ENCODE measurements at places on chromosomes 6 and 20. TPM values are rescaled to one million over a fixed set of nuclear protein-coding genes. Genes with fewer than 3 reads are reported as not detected.

DNA sequence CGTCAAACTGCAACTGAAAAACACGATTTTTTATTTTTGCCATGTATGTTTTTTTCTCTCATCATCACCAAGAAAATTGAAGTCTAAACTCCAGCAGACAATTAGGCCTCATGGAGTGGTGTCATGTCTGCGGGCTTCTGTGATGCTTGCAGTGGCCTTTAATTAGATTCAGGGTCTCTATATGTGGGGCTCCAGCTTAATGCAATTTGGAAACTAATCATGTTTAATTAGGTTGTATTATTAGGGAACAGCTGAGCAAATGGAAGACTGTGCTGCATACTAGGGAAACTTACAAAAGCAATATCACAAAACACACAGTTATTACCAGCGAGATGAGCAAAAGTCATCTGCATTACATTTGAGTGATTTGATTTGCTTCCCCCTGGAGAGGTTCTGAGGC lies 132.9 kb upstream of the PMEPA1 start:
- DNase-seq, result no peak

DNA sequence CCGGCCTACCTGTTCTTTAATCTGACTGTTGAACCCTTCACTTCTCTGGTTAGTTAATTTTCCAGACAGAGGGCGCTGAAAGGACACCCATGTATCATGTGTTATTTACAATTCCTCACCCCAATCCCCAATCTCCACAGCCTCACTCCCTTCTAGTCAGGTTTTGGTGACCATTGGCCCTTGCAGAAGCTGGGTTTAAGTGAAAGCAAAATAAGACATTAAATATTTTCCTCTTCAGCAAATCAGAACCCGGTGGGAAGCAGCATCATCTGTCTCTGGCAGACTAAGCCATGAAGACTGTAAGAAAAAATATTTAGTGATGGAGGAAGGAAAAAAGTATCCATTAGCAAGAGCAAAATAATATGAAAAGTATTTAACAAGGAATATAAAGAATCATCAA lies 9.4 kb upstream of the HLA-DQA1 start:
- DNase-seq, result peak; percentile 33

GRCh38 chr20:3190681-3191111 lies 13.8 kb downstream of the DDRGK1 start:
- DNase-seq, result no peak

DNA sequence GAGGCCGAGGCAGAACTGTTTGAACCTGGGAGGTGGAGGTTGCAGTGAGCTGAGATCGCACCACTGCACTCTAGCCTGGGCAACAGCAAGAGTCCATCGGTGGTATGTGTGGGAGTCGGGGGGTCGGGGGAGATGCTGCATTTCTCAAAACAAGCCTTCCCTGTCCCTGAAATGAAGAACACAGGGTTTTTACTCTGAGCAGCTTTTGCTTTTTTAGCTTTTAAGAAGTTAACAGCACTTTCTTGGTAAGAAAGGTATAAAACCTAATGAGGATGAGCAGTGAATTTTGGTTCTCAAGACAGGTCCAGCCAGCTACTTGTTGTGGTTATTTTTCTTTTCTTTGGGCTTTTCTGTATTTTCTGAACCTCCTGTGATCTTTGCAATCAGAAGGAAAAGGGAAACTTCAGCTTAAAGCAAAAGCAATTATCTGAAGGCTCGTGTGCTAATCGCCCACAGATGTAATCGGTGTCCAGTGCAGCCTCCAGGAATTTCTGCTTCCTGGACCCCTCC lies 3.7 kb downstream of the RPL10A start:
- DNase-seq, result no peak

DNA sequence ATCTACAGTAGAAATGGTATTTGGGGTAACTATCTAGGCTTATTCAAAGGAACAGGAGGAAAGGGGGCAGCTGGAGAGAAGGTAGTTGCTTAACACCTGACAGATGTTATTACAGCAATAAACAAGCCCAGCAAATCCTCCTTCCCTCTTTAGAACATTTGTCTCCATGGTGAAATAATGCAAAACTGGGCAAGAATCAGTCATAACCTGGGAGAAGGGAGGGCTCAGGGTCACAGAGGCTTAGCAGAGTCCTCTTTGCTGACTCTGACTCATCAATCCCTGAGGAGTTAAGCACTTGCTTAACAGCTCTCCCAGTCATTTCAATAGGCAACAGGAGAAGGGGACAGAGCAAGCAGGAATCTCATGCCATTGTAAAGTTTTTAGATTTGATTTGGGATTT lies 230.3 kb downstream of the IBTK start:
- no peak for DNase-seq

- no peak for DNase-seq
These were observed 140.5 kb downstream of the EYA2 start for GRCh38 chr20:47035026-47035590.

DNA sequence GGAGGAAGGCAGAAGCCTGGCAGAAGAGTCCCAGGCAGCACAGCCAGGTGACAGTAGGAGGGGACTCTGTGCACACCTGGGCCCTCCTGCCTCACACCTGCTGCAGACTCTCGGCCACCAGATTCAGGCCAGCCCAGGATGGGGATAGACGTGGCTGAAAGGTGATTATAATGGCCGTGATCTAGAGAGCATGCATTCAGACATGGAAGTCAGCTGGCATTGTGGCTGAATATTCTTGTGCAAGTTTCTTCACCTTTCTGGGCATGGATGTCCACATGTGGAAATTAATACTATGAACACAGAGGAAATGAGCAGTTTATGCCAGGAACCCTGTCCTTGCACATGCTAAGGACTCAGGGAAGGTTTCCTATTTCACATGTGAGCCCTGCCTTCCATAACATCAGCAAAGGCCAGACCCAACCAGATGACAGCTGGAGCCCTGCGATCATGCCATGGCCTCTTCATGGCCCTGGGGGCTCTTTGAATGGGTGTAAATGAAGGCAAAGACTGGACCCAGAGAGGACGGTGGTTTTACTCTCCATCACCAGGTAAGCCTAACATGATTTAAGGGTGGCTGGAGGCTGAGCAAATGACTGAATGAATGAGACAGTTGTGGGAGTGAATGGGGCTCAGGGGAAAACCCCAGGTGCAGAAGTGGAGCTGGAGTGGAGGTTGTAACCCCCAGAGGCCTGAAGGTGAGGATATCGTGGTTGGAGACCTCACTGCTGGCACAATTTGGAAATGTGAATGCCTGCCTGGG lies 2.7 kb upstream of the RAET1L start:
- DNase-seq, result no peak

DNA sequence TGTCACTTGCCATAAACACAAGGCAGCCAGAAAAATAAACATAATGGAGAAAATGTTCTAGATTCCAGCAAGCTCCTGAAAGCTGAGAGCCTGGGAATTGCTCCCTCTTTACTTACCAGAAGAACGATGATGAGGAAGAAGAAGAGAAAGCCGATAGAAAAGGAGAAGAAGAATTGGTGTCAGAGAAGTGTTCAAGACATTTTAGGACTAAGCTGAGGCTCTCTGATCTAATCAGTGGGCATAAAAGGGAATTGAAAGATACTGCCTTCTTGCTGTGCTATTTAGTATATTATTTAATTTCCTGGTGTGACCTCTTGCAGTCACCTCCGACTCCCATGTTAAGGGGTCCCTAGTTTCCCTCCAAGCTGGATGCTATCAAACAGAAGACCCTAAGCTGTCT lies 316.6 kb upstream of the JARID2 start:
- no peak for DNase-seq

DNA sequence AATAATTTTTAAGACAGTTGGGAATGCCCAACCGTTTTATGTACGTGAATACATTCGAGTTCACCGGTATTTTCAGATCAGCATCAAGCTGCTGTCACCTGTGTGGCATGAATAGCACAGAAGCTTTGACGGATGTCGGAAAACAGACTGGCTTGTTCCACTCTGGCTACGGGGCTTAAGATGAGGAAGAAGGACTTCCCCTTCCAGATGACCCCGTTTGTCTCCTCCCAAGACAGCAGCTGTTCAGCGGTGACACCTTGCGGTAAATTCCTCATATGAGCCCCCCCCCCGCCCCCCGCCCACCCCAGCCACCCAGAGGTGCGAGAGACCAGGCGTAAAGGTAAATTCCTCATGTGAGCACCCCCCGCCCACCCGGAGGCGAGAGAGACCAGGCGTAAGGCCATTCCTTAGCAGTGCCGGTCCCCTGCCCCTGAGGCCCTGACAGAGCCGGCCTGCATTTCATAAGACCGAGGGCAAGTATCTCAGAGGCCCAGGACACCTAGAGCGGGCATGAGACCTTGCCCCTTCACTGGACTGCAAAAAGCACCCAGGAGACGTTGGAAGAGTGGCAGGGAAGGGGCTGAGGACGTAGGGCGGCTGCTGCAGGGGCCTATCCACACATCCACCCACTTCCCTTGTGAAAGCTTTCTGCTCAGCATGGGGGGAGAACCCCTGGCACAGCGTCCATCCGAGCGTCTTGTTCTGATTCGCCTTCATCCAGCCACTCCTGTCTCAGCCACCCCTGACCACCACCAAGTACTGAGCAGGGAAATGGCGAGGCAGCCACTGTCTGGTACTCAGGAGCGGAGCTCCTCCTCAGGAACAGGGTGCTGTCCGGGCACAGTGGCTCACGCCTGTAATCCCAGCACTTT lies 7.3 kb upstream of the PCMTD2 start:
- DNase-seq, result no peak

DNA sequence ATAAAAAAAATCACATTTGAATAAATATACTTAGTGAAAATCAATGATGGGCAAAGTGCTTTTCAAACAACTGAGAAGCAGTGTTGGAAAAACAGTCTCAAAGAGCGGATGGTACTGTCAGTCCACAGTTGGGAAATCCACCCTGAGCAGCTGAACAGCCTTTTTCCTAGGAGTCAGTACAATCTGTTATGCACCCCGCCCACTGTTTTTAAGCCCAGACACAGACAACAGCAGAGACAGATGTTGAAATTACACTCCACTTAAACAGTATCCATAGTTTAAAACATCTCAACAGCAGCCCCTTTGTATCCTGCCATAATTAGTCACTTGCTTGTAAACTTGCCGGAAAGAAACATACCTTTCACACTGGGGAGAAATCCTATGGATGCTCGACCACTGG lies 372 bp downstream of the KIAA0408 start:
- no peak for DNase-seq

DNA sequence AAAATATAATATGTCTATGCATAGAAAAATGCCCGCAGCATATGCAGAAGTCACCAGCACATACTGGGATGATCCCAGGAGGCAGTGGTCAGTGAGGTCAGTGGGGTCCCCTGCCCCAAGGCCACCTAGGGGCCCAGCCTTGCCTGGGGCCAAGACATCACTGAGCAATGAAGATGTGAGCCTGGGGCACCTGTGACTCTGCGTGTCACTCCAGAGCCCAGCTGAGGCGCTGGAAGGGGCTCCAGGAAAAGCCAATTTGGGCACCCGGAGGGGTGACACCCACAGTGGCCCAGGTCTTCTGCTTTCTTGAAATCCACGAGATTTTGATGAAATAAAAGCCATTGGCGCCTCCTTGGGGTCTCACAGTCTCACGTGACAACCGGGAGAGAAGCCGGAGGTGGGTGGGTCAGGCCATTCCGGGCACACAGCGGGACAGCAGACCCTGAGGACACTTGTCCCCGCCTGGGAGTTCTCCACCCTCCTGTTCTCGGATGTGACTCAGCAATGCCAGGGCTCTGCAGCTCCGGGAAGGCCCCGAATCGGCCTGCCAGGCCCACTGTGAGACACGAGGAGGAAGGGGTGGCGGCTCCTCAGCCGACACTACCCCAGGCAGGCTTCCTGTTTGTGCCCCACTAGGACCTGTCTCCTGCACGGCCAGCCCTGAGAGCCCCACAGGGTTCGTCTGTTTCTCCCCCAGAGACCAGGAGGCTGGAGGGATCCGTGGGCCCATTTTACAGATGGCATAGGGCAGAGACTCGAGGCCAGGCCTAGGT lies 24.4 kb upstream of the SLCO4A1 start:
- DNase-seq, result no peak

GRCh38 chr6:148359228-148359627 lies 16.6 kb downstream of the SASH1 start:
- DNase-seq, result no peak

DNA sequence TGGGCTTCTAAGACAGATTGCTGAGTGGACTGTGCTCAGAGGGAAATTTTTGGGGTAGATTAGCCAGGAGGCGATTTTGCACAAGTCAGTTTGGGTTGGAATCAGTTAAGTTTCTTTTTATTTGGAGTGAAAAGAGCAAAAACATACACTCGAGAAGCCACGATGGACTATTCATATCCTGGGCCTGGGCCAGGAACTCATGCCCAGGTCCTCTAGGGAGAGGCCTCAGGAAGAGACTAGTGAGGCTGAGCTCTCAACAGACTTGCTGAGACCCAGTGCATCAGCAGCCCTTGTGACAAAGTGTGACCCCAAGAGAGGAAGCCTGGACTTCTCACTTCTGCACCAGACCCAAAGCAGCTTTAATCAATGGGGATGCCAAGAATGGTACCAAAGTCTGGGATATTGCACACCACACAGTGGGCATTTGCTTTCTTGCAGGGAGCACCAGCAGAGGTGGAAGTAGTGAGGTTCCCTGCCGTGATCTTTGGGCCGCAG lies 61.6 kb upstream of the MAFB start:
- DNase-seq, result no peak

- DNase-seq, result no peak
These were observed 64.7 kb downstream of the SASH1 start for GRCh38 chr6:148407372-148407771.

DNA sequence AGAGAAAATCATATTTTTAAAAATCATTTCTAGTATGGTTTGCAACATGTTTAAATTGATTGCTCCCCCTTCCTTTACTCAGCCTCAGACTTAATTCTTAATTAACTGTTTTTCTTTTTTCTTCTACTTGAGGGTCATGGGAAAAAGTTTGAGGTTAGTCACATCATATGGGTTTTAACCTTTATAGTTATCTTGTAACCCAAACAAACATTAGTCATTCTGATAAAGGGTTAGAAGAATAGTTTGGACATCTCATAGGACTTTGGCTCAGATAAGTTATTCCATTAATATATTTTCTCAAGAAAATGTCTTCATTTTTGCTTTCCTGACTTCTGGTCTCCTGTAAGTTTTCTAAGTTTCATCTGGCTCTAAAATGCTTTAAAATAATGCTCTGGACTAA lies 34.5 kb upstream of the TSPYL1 start:
- DNase-seq, result no peak

DNA sequence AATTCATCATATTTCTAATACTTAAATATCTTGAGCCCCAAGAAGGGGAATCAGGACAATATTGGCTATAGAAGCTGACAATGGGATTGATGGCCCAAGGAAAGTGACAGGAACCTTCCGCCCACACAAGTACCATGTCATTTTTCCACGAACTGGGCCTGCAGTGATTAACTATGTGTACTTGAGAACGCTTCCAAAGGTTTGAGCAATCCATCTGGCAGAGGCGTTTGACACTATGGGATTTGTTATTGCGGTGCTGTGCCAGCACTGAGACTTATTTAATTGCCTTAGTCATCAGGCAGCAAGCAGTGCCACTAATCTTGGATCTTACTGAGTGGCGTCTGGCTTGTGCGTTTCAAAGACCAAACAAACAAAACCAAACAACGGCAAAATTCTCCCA lies 135.6 kb upstream of the UST start:
- DNase-seq, result no peak

CBFA2T2 gene
- total RNA-seq, result 24.9 TPM

SRSF12 gene
- 36.7 TPM for total RNA-seq

ME1 gene
- total RNA-seq, result 2.9 TPM

OPN5 gene
- total RNA-seq, result not detected

NEURL2 gene
- 3.3 TPM for total RNA-seq

ARMC12 gene
- 0.82 TPM for total RNA-seq

SPTLC3 gene
- 0.82 TPM for total RNA-seq

ANKRD6 gene
- 28.9 TPM for total RNA-seq

PLCB4 gene
- 11.8 TPM for total RNA-seq

HLA-DOA gene
- total RNA-seq, result 0.82 TPM

HLA-DRB1 gene
- 3.7 TPM for total RNA-seq
